ENCODE measurements at places on chromosomes 1 and 21.

DNA sequence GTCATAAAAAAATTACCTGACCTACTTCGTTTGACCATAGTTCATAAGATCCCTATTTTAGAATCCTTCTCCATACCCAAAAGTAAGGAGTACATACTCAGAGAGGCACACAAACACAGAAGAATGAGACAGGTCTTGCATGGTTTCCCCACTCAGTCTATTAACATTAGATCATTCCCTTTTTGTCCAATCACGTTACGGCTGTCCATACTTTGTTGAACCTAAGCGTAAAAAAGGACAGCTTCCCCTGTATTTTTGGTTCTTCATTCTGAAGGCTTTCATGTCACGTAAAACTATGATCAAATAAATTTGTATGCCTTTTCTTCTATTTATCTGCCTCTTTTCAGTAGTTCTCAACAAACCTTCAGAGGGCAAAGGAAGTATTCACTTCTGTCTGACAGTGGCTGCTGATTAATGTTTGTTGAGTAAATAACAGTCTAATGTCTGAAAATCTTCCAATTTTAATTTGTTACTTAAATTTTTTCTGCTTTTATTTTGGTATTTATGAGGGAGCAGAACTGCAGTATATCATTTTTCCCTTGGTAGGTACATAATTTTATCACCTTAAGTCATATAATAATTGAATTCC is 16.4 kb downstream of the PKN2 start:
- DNase-seq: no peak

DNA sequence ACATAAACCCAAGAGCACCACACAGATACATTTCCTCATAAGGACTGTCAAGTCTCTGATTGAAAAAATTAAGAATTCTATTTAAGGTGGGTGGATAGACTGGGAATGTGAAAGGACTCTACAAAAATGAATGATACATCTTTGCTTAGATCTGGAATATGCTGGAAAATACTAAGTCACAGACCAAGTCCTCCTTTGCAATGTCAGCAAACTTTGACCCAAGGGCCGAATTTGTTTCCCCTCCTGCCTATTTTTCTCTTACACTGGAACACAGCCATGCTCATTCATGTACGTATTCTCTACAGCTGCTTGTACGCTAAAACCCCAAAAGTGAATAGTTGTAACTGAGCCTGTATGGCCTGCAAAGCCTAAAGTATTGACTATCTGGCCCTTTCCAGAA is 180.7 kb downstream of the ADSS2 start:
- DNase-seq: no peak

DNA sequence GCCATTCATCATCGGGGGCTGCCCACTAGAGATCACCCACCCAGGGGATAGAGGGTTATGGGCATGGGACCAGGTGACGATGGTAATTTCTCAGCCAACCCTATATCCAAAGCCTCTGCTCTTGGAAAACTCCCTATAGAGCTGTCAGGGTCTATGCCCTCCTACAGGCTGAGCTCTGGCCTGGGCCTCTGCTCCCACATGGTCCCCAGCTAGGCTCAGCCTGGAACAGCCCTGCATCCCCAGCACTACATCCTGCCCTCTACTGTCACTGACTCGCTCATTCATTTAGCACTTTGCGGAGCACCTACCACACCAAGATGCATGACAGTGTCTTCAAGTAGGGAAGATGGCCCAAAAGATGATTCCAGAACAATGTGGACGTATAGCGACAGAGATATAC is 45.0 kb upstream of the EPS8L3 start:
- DNase-seq: no peak

DNA sequence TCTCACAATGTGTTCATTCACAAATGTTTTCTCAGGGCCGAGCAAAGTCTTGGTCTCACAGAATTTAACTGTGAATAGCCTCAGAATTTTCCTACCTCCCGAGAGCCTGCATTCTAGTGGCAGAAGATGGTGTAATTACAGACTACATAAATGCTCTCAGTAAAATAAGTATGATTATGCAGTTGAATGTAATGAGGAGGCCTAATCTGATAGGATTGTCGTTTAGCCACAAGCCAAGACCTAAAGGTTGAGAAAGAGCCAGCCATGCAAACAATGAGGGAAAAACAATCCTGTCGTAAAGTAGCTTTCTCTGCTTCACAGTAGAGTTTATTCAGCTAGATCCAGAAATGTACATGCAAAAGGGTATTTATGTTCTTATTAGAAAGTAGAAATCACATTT is 607.8 kb upstream of the B3GALT2 start:
- no peak for DNase-seq

DNA sequence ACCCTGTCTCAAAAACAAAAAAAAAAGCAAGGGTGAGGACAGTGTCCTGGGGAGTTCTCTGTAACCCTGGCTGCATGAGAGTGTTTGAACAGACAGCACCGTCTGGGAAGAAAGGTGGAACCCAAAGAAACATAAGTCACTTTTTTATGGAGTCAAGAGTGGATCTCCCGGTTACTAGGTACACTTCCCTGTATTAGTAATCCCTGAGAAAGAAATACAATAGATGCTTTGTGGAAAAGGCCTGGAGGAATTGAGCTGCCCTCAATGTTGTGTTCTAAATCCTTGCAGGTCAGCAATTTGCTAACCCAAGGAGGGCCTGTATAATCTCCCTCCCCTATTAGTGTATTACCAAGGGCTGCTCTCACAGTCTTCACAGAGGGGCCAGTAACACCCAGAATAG is 16.6 kb downstream of the DEGS1 start:
- no peak for DNase-seq

- no peak for DNase-seq
Measured at GRCh38 chr1:62361431-62361830, 42.2 kb upstream of the KANK4 start.

DNA sequence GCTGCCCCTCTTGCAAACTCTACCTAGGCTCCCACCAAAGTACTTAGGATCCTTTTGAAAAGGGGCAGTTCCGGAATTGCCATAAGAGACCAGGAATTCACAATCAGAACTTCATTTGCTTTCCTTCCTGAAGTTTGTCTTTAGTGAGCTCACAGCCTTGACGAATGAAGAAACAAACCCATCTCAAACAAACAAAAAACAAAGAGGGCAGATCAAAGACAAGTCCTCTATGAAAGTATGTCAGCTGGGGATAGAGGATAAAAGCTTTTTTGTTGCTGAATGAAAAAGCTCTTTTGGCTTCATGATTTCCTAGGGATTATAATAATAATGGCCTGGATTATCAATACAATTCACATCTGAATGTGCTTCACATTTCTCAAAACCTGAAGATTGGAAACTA is 357.9 kb upstream of the DUSP10 start:
- DNase-seq: no peak

DNA sequence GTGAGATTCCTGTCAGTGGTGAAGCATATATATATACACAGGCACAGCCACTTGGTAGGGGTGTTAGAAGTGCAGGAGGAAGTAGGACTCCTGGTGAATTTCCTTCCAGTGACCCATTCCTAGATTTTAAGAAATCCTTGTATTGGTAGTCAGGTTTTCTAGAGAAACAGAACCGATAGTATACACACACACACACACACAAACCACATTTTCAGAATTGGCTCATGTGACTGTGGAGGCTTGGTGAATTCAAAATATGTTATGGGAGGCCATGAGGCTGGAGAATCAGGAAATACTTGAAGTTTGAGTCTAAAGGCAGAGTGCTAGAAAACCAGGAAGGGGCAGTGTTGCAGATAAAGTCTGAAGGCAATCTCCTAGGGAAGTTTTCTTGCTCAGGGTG is 114.2 kb downstream of the FCRL5 start:
- no peak for DNase-seq

DNA sequence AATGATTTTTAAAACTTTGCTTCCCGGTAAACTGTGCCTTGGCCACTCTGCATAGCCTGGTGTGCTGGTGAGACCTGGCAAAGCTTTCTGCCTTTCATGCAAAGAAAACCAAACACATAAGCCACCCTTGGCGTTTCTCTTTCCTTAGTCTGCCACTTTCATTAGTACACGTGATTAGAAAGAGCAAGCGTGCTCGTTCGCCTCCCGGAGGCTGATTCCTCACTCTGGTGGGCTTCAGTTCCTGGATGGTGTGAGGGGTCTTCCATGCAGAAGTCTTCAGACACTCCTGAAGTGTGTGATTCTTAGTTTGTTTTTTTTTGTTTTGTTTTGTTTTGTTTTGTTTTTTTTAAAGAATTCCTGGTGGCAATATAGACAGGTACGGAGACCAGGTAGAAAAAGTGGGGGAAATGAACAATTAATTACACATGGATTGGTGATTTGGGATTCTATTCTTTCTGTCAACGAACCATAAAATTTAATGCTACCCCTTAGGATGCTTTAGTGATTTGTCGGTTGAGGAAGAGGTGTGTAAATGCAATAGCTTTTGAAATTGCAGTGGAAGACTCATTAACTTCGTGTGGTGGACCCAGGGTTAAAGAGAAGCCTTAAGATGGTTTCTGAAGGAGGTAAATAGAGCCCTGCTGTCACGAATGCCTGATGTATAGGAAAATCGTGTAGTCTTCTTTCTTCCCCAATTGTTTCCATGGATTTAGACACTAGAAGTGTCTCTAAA is 2.1 kb downstream of the GALNT2 start:
- no peak for DNase-seq

- DNase-seq: no peak
Measured at GRCh38 chr1:104797982-104798381, 1048.3 kb downstream of the AMY1C start.

- no peak for DNase-seq
Measured at GRCh38 chr1:106502659-106503058, 553.8 kb upstream of the PRMT6 start.

DNA sequence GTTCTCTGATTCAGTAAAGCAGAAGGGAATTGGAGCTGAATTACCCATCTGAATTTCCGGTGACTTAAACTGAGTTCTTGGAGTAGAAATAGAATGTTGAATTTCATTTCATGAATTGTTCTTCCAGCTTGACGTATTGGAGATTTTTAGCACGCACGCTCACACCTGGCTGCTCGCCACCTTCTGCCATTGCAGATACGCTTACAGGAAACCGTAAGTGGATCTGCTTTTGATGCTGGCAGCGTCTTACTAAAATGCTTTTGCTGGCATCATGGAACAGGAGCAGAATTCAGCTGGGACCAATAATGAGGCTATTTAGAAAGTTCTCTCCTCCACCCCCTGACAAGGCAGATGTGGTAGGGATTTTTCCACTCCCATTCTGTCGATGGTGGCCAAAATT is 17.7 kb upstream of the ELAVL4 start:
- no peak for DNase-seq

DNA sequence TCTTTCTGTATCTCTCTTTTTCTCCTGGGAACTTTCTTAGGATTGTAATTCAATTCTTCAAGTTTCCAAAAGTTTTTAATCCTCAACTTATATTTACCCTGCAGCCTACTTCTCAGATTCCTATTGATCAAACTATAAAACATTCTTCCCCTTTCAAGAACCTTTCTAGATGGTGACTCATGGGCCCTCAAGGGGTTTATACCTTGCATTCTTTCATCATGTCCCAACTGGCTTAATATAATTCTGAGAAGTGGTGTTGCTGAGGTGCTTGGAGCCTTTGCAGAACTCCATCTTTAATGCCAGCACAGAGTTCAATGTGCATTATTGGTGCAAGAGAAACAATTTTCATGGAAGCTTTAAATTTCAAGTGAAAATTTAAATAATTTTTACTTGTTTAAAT is 273.4 kb downstream of the VAV3 start:
- DNase-seq: no peak
